ENCODE measurements at places on chromosomes 12 and 14.

DNA sequence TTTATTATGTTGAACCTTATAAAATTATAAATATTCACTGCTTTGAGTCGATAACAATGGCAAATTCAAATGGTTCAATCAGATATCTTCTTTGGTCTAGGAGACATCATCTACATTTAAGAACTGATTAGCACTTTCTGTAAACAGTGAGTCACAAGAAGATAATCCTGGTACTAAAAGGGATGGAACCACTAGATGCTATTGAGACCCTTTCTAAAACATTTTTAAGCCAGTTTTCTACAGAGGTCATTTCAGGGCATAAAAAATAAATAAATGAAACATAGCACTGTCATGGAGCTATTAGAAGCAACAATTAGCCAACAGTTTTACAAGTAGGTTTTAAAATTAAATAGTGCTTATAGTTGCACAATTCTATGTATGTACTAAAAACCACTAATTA, 212.2 kb downstream of the DUSP6 start:
- DNase-seq = no peak

GRCh38 chr14:37416264-37416663, 178.8 kb downstream of the FOXA1 start:
- DNase-seq = no peak

DNA sequence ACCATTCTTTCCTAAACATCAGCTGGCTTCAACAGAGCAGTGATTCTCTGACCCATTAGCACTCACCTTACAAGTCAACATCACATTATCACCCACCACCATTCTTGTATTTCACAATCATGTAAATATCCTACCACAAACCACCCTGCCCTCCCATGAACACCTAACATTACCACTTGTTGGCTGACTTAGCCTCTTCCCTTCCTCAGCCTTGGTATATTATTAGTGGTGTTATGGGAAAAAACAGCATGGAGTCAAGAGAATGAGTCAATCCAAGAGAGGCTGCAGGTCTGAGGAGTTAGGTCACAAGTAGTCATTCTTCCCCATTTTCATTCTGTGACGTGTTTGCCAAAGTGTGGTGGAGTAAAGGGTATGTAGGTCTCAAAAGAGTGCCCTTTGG, 22.3 kb upstream of the MGP start:
- no peak for DNase-seq

DNA sequence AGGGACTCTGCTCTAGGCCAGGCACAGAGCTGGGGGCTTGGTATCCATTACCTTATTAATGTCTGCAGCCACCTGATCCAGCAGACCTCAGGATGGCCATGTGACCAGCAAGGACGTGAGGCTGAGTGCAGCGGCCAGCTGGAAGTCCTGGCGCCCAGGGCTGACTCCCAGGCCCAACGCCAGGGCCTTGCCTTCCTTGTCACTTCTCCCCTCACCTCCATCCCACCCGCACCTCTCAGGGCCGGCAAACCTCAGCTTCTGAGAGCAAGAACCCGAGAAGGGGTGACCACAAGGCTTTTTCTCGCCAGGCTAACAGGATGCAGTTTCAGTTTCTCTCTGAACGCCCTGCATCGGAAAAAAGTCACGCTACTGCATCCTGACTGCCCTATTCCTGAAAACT, 15.4 kb downstream of the RAB35 start:
- no peak for DNase-seq

- no peak for DNase-seq
These were observed 63.3 kb downstream of the ACSS3 start for GRCh38 chr12:81141217-81141616.

DNA sequence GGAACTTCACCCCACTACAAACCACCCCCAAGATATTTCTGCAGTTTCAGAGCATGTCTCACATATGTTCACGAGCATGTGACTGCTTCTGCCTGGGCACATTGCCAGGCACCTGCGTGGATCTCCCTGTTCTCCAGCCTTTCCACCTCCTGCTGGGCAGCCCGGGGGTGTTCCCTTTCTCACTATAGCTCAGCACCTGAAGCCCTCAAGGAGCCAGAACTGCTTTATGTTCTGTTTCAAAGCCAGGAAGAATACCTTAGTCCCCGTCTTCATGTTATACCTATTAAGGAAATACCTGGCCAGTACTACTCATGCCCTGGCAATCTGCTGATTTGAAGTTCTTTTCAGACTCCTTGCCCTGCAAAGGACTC, 4.2 kb upstream of the FGF6 start:
- no peak for DNase-seq

DNA sequence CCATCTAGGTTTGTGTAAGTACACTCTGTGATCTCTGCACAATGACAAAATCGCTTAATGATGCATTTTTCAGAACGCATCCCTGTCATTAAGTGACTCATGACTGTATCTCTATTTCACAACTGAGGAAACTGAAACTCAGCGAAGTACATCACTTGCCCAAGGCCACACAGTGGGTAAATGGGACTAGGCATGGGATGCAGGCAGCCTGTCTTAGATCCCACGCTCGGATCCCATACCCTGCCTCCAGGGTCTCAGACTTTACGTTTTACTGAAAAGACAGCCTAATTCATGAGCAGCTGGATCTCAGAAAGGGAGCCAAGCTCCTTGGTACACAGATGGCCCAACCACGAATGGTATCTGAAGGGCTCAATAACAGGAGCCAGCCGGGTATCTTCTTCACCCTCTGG, 2.4 kb upstream of the MLEC start:
- DNase-seq = no peak

DNA sequence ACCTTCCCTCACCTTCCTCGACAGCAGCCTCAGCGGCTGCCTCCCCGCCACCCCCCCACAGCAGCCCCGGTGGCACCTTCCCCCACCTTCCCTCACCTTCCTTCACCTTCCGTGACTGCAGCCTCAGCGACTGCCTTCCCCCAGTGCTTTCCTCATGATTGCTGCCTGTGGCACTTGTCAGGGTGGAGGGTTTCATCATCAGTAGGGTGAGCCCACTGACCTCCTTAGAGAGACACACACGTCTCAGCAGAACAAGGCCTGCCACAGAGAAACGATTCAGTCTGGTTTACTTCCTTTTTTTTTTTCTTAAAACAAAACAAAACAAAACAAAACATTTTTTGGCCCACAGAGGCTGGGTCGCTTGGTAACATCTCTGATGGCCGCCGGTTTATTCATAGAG, 75.0 kb downstream of the EP400 start:
- no peak for DNase-seq

DNA sequence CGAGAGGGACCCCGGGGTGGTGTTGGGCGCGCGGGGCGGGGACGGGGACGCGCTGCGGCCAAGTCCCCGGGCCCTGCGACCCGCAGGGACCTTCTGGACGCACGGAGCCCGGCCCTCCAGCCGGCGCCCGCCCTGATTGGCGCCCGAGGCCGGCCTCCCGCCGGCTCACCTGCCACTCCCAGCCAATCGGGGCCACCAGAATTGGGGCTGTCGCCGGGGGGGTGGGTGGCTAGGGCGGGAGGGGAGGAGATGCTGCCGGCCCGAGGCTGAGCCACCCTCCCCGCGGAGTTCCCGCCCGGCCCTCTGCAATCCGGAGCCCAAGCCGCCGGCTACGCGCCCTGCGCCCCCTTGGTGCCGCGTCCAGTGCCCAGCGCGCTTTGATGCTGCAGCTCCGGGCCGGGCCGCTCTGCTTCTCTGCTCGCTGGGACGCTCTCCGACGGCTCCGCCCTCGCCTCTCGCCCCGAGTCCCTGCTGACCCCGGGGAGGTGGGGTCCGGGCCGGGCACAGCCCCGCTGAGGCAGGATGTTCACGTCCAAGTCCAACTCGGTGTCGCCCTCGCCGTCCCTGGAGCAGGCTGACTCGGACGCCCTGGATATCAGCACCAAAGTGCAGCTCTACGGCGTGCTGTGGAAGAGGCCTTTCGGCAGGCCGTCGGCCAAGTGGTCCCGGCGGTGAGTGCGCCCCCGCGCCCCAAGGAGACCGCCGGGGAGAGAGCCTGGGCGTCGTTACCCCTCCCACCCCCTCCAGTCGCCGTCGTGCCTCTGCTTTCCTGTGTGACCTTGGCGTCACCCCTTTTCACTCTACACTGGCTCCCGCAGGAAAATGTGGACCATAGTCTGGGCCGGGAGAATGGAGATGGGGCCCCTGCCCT, at the start of gene PLEKHD1:
PLEKHD1 (plus strand) TSS at position 285 of the 871 bp plus-strand sequence; CDS start at position 523, 238 bp downstream.
- no peak for DNase-seq

- DNase-seq = no peak
These were observed 40.1 kb downstream of the FBXL14 start for GRCh38 chr12:1553987-1554982.

All from esophagus squamous epithelium (tissue), 5 donors.